ENCODE measurements at places on chromosomes 16 and 17.

DNA sequence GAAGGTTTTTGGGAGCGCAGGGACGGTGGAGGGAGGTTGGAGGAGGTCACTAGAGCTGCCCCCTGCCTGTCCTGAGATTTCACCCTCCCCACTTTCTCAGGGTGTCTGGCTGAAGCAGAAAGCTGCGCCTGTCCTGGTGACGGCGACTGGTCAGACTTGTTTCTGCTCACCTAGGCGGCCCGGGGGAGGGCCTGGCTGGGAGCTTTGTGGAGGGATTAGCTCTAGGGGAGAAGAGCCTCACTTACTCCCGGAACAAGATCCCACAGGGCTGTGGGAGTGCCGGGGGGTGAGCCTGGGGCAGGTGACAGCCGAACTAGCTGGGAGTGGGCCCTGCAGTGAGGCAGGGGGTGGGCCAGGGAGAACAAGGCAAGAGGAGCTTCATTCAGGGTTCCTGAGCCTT is 11.5 kb downstream of the NHERF1 start:
- no peak for DNase-seq

DNA sequence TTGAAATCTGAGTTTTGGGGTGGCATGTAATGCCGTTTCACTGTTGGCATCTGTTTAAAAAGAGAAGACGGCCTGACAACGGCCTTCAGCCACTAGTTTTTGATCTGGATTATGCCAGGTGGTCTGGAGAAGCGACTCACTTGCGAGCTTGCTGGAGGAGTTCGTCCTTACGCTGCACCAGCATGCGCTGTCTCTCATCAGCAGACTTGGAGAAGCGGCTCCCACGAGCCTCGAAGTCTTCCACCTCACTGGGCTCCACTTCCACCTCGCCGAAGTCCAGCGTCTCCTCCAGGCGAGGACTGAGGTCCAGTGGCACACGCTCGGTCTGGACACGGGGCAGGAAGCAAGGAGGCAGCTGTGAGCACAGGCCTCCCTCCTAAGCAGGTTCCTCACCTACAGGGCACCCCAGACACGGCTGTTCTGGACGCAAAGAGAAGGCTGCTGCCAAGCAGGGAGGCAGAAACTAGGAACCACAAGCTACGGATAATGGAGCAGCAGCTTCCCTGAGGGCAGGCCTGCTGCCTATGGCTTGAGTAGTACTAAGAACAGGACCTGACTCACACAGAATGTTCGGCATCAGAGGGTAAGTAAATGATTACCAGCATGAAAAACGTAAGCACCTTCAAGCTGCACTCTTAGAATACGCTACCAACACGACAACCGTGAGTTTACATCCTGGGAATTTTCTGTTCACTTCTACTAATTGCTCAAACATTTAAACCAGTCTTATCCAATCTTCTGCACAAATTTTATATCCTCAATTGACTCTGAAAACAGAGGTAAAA is 61.4 kb downstream of the AMFR start:
- no peak for DNase-seq

GRCh38 chr17:67993998-67994361 is 2.3 kb downstream of the C17orf58 start:
- DNase-seq, result no peak

DNA sequence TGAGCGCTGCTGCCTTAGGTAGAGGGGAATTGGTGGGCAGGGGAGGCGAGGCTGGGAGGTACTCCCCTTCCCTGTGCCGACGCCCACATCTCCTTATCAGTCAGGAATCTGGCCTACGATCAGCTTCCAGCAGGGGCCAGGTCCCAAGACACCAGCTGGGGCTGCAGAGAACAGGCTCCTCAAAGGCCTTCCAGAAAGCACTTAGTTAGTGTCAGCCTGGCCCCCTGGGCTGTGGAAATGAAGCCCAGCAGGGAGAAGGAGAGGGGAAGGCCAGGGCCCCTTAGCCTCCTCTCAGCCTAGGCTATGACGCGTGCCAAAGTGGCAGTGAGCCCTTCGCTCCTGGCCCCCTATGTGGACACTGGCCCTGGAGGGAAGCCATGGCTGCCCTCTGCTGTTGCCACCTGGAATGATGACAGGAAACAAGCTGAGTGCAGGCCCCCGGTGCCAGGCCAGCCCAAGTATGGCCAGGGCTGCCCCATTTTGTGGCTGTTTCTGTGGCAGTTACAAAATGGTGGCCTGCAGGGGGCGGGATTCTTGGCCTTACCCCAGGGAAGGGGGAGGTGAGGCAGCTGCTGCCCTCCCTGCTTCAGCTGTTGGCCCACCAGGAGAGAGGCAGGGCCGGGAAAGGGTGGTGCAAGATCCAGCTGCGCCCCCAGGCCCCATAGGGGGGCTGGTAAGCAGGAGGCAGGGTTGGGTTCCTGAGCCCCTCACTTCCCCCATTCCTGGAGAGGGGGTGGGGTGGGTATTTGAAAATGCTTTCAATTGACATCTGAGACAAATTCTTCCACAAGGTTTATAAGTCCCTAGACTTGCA is 11.3 kb downstream of the TBX4 start:
- no peak for DNase-seq

GRCh38 chr17:1275962-1276736 is 3.3 kb upstream of the TRARG1 start:
- peak; percentile 46 for DNase-seq

GRCh38 chr17:2266045-2266864 is 37.3 kb downstream of the SMG6 start:
- peak; percentile 49 for DNase-seq

DNA sequence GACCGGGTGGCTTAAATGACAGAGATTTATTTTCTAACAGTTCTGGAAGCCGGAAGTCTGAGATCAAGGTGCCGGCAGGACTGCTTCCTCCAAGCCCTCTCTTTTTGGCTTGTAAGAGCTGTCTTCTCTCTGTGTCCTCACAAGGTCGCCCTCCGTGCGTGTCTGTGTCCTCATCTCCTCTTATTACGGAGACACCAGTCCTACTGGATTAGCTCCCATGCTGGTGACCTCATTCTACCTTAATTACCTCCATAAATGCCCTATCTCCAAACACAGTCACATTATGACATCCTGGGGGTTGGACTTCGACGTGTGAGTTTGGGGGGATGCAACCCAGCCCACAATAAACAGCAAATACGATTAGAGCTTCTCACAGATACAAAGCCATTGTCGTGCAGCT is 161.5 kb downstream of the FOXL1 start:
- no peak for DNase-seq

- DNase-seq, result no peak
Observed at GRCh38 chr17:50697062-50697461, 10.7 kb downstream of the ANKRD40 start.

- no peak for DNase-seq
Observed at GRCh38 chr17:75592348-75593020, 4.9 kb downstream of the MYO15B start.

GRCh38 chr17:56653877-56654276 is 60.4 kb downstream of the NOG start:
- DNase-seq, result peak; percentile 6

GRCh38 chr16:57347858-57348257 is 10.7 kb upstream of the CCL22 start:
- no peak for DNase-seq

DNA sequence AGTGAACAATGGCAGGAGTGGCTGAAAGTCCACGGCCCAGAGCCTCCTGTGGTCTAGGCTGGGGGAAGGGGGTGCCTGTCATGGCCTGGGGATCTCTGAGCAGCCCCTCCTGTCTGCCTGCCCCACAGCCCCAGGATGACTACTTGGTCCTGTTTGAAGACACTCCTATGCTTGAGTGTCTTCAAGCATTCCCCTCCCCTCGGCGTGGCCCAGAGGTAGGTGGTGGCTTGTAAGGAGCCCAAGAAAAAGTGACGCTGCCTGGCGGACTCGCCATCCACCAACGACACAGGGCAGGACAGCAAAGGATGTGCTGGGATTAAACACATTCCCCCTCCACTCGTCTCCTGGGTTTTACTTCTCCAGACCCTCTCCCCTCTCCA is 5.7 kb downstream of the SULT1A1 start:
- no peak for DNase-seq

DNA sequence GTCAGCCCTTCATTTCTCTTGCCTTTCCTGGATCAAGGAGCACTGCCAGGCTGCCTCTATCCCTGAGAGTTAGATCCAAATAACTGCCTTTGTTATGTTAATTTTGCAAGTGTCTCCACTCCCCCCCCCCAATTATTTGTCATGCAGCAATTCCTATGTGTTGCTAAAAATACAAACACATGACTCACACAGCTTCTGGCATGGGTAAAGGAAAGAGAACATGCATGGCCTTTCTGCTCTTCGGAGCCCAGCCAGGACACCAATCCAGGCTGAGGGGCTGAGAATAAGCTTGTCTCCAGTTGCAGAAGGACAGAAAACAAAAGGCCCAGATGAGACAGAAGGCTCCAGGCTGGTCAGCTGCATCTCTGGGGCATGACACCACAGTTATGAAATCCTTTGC is 148.0 kb upstream of the TNRC6C start:
- no peak for DNase-seq

GRCh38 chr17:35449371-35449931 is 885 bp upstream of the SLFN13 start:
- DNase-seq, result no peak
